ENCODE measurements at places on chromosomes 5 and 9.

- no peak for DNase-seq
These were observed 218.9 kb downstream of the DIRAS2 start for GRCh38 chr9:90423661-90424193.

DNA sequence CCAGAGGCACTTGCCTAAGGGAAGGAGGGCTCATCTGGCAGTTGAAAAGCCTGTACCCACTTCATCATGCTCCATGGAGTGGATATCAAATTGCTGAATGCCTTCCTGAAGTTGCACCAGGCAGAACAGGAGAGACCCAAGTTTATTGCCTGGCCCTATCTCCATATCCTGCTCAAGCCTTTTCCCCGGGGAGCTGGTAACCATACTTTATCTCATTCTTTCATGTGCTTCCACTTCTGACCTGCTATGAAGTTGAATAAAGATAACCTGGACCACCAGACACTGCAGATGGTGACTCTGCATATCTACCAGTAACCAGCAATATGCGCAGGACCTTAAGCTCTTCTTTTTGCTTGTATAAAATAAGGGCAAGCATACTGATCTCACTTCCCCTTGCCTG lies 1397.5 kb upstream of the CDH6 start:
- DNase-seq = no peak

DNA sequence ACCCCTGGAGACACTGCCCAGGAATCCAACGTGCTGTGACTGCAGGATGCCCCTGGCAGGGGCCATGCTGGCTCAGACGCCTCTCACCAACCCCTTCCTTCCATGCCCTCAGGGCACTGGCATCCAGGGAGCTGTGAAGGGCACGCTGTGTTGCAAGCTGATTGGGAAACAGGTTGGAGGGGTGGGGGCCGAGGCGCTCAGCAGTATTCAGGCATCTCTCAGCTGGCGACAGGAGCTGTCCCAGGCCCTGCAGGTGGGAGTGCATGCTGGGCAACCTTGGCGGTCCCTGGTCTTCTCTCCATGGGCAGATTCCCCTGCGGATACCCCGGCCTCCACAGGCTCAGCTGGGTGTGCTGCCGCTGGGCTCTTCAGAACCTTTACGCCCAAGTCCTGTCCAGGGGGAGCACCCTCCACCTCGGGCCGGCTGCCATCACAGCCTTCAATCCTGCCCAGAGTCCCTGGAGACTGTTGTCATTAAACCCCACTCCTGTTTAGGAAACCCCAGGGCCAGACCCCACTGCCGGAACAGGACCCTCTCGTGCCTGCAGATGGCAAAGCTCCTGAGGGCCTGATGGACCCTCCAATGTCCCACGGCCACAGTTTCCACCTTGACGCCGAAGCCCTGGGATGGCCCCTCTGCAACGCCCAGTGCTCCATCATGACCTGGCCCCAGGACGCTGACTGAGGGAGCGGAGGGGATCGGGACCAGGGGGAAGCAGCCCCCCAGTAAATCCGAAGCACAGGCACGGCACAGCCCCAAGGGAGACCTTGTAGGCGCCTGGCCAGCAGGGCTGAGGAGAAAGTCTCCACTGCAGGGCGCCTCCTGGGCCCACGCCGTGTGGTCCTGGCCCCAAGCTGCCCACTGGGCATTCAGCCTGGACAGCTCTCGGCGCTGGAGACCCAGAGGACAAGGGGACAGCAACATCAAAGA lies 9.3 kb downstream of the TPPP start:
- DNase-seq = no peak

- no peak for DNase-seq
These were observed 153.1 kb downstream of the PCSK1 start for GRCh38 chr5:96279801-96280542.

DNA sequence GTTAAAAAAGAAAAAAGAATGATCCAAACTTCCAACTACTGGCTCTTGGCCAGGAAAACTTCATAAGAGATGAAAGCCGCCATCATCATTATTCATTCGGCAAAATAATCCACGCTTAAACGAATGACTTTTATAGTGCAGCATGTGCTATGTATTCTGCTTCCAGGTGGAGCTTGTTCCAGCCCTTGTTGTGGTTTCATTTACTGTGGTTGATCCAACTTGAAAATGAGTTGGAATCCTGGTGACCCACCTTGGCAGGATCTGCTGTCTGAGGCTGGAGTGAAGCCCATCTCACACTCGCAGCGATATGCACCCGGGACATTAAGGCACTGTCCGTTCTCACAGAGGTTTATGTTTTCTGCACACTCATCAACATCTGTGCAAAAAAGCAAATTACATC lies 209.6 kb downstream of the FBN2 start:
- DNase-seq = no peak

GRCh38 chr5:135497971-135498636 lies 37.7 kb downstream of the NEUROG1 start:
- DNase-seq = no peak

DNA sequence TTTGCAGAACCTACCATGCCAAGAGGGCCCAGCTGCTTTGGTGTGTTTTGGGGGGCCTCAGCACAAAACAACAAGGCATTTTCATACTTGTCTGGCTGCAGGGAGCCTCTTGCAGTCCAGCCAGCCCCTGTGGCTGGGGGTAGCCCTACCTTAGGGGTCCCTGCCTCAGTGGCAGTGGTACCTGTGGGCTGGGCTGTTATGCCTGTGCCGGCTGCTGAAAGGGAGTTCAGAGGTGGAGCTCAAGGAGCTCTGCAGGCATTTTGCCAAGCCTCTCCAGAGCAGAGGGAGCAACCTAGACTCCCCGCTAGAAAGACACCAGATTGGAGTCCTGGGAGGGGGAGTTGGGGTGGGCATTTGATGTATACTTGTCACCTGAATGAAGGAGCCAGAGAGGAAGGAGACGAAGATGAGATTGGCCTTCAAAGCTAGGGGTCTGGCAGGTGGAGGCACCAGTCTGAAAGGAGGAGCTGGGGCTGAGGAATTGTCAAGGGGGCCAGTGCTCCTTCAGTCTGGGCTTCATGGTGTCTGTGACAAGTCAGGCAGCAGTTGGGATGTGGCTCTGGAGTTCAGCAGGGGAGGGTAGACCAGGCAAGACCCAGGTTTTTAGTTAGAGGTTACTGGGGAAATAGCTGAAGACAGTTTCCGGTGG lies 1.5 kb downstream of the SHROOM1 start:
- no peak for DNase-seq

- no peak for DNase-seq
These were observed 20.1 kb downstream of the ALG2 start for GRCh38 chr9:99201603-99202002.

DNA sequence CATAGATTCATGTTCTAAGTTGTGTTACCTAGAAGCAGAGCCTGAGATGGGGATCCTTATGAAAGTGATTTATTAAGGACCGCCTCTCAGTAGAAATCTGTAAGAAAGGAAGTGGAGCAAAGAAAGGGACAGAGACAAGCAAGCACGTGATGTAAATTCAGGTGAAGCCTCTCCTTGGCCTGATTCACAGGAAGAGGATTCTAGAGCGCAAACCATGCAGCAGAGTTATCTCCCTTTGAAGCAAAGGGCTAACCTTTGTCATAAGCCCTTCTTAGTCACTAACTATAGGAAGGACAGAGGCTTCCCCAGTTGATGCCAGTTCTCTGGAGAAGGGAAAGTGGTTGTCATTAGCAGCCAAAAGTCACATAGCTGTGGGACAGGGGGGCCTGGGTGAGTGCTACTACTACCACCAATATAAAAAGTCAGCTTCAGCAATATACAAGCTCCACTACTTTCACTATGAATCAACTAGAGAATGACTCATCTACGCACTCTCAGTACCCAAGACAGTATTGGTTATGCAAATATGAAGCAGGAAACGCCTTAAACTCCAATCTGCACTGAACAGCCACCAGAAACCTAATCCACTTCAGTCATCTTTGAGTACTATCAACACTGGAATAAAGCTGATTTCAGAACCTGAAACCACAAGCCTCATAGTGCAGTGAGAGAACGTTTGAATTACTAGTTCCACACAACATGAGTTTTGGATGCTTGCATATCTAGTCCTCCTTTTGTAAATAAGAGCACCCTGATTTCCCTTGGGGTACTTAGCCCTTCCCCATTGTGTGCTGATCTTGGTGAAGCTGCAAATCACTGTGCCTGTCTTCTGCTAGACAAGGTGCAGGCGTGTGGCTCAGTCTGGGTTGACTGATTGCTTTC lies 162.7 kb downstream of the ZNF608 start:
- DNase-seq = no peak

GRCh38 chr5:91976451-91976850 lies 593.3 kb upstream of the ARRDC3 start:
- DNase-seq = no peak

DNA sequence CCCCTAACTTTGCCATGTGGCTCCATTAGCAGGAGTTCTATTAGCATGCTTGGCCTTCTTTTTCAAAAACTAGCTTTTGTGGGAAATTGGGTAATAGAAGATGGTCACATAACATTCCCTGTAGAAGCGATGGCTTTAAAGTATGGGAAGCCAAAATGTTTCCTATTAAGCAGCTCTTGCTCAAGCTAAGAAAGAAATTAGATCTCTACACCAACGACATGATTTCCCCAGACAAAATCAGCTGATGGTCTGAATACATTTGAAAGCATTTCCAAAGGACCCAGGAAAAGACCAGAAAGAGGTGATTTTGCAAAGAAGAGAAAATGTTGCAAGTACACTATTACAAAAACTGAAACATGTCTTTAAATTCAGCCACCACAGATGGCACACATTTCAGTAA lies 4.8 kb upstream of the NFIL3 start:
- no peak for DNase-seq

GRCh38 chr9:87827341-87827740 lies 55.3 kb upstream of the SPATA31E1 start:
- DNase-seq = no peak

Measured in CD4-positive, alpha-beta T cell treated with Interleukin-6 at 100 ng/mL for 8 hours (primary cell).